SJSA1 (cell line): ENCODE measurements at places on chromosomes 4 and X. TPM values are rescaled to one million over a fixed set of nuclear protein-coding genes. Genes with fewer than 3 reads are reported as not detected.

DNA sequence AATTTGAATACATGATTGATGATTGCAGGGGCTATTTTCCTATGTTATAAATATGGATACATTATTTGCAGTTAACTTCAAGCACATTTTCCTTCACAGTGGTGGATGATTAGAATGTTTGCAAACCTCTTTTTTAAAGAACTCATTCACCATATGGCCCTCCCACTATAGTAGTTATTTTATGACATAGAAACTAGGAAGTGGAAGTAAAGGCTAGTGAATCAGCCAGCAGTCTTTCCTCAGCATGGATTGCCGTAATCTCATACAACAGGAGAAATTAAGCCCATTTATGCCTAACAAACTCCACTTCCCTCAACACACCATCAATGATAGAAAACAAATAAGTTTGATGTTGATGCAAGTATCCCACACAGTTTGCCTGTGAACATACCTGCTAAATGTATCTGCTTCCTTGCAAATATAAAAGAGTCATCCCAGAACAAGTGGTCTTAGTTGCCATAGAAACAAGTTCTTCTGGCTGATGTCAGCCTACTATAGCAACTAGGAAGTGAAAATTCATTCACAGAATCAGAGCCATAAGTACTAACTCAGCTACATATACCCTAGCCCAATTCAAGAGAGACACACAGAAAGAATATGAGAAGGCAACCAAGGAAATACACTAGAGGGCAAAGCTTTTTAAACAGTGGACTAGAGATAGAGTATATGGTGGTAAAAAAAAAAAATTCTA is 100.9 kb upstream of the RADX start:
- H3K4me3 ChIP-seq, result no peak overlapping the region
- DNase-seq, result no peak
- no peaks in the 10 kb centered on the region for H3K36me3 ChIP-seq
- H3K4me1 ChIP-seq, result no peaks in the 10 kb centered on the region
- no peak overlapping the region for H3K27ac ChIP-seq
- no peaks in the 10 kb centered on the region for H3K27me3 ChIP-seq

DNA sequence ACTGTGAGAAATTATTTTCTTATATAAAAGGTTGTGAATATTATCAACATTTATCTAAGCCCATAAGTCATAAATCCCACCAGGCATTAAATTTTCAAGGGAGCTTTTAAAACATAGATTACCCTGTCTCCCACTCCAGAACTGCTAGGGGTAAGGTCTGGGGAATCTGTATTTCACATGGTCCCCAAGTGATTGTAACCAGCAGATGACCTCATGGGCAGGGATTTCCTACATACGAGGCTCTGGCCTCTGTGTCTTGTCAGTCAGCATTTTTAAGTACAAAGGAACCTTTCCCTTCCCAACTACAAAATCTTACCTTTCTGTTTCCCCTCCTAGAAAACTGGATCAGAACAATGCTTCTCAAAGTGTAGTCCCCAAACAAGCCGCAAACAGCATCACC is 188.6 kb downstream of the TSPAN5 start:
- no peak overlapping the region; the same call in 1 of the 2 replicates for H3K27ac ChIP-seq
- H3K27me3 ChIP-seq, result no peaks in the 10 kb centered on the region
- DNase-seq, result no peak
- H3K36me3 ChIP-seq, result peaks cover 4% of the 10 kb centered on the region; the same call in 1 of the 2 replicates

- no peaks in the 10 kb centered on the region for H3K36me3 ChIP-seq
- H3K4me3 ChIP-seq, result no peak overlapping the region
- no peaks in the 10 kb centered on the region for H3K27me3 ChIP-seq
These were observed 126.3 kb downstream of the AASDH start for GRCh38 chr4:56261027-56261426.

The DMD gene
- 6.8 and 8.9 TPM in 2 replicates for total RNA-seq

- no peak overlapping the region for H3K27ac ChIP-seq
- DNase-seq, result no peak
- H3K4me1 ChIP-seq, result peaks cover 7% of the 10 kb centered on the region
- H3K27me3 ChIP-seq, result no peaks in the 10 kb centered on the region
- H3K36me3 ChIP-seq, result no peaks in the 10 kb centered on the region
These were observed 3.1 kb upstream of the FGF16 start for GRCh38 chrX:77444075-77444474.

GRCh38 chr4:100042711-100043110 is 92.6 kb upstream of the H2AZ1 start:
- no peak for DNase-seq
- no peak overlapping the region for H3K27ac ChIP-seq
- H3K4me1 ChIP-seq, result no peaks in the 10 kb centered on the region
- H3K27me3 ChIP-seq, result no peaks in the 10 kb centered on the region
- H3K36me3 ChIP-seq, result no peaks in the 10 kb centered on the region
- no peak overlapping the region for H3K4me3 ChIP-seq

The RAB39B gene
- not detected in 2 replicates for total RNA-seq

DNA sequence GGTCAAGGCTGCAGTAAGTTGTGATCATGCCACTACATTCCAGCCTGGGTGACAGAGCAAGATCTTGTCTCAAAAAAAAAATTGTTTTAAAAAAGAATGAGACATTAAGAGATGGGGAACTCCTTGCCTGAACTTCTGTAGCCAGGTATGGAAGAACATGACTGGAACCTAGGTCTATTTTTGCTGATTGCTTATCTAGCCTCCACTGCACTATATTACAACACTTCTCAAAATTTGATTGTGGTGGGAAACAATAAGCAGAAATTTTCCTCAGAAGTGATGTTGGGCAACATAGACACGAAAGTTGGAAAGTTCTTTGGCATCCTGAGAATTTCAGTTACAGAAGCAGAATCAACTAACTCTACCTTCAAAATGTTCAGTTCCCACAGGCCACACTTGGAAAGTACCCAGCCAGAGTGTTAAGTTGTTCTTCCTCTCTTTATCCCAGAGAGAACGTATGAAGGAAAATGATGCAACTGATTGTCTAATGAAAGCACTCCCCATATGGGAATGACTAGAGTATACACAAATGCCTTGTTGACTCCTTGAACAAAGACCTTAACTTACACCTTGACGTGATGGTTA is 50.0 kb downstream of the LUZP4 start:
- H3K36me3 ChIP-seq, result no peaks in the 10 kb centered on the region
- no peaks in the 10 kb centered on the region for H3K27me3 ChIP-seq
- H3K4me3 ChIP-seq, result no peak overlapping the region
- no peak for DNase-seq
